Activated T-helper 1 cell treated with anti-CD3 and anti-CD28 coated beads, Interleukin-2, amount 50 U/mL, for 16 hours (primary cell): ENCODE measurements at places on chromosomes 3 and 15.

GRCh38 chr3:141853629-141854168, 22.7 kb upstream of the ATP1B3 start:
- no peak for DNase-seq

- DNase-seq, result no peak
Observed at GRCh38 chr3:40524222-40524567, 565 bp upstream of the ZNF621 start.

- no peak for DNase-seq
Observed at GRCh38 chr15:40243126-40243810, 4.4 kb downstream of the PAK6 start.

DNA sequence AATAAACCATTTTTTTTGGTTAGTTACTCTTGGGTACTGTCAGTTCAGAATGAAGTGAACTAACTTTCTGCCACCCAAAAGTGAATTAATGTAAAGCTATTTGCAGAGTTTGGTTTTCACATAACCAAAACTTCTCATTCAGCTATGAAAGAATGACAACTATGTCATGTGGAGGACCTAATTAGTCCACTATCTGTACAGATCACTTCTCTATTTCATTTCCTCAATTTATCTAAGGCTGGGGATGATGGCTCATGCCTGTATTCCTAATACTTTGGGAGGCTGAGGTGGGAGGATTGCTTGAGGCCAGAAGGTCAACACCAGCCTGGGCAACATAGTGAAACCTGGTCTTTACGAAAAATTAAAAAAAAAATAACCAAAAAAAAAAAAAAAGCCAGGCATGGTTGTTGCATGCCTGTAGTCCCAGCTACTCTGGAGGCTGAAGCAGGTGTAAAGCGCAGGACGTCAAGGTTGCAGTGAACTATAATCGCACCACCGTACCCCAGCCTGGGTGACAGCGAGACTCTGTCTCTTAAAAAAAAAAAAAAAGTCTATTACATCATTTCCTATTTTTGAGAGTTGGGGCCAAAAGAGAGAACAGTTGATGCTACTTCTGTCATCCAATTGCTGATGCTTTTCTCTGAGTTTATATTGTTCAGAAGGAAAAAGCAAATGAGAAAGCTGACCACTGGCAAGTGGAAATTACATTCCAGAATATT, 8.7 kb downstream of the HYPK start:
- no peak for DNase-seq

- no peak for DNase-seq
Observed at GRCh38 chr3:71210257-71211007, 373.1 kb downstream of the FOXP1 start.

DNA sequence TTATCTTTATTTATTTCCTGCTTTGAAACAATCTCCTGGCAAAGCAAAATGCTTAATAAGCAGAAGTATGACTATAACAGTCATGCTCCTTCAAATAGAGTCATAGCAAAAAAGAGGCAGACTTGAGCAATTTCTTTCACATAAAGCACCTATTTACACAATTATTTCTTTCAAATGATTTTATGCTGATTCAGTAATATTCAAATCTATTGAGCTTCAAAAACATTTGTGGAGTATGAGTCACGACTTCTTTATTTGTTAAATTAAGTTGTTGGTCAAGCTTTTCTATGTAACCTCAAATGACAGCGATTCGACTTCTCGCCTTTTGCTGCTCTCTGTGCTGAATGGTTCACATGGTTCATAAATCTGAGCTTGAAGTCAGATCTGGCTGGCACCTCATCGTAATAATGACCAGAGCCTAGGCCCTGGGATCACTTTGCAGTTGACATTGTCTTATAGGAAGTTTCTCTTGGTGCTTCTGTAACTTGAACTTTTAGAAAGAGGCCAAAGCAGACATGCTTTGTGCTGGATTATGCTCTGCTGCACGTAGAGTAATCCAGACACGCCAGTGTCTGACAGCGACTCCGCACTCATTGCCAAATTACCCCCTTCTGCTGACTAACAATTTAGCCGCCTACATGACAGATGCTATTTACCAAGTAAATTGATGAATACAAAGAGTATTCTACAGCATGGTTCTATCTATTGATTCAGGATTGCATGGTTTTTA, 139.0 kb downstream of the MCTP2 start:
- DNase-seq, result no peak

- DNase-seq, result no peak
Observed at GRCh38 chr15:75606026-75606425, 19.5 kb downstream of the SNUPN start.

DNA sequence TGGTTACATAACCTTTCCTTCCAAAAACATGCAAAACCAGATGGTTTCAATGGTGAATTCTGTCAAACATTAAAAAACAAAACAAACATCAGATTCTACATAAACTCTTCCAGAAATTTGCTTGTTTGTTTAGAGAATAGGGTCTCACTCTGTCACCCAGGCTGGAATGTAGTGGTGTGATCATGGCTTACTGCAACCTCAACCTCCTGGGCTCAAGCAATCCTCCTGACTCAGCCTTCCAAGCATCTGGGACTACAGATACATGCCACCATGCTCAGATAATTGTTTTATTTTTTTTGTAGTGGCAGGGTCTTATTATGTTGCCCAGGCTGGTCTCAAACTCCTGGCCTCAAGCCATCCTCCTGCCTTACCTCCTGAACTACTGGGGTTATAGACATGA, 36.1 kb downstream of the FBXL2 start:
- DNase-seq, result no peak

DNA sequence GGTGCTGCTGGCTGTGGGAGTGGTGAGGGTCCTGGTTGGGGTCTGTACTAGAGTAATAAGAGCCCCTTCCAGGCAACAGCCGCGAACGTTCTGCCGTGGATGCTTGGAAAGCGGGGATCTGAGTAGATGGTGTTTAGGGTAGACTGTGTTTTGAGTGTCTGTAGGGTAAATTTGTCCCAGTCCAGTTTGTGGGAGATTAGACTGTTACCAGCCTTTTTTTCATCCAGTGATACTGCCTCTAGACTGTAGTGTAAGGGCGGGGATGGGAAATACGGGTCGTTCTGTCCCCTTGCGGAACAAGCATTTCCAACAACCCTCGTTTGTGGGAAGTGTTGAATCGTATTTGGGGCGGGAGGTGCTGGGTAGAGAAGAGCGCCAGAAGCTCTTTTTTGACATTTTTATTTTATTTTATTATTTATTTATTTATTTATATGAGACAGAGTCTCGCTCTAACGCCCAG, 424 bp downstream of the HAUS2 start:
- no peak for DNase-seq

GRCh38 chr3:121651684-121652083, 9.0 kb downstream of the HCLS1 start:
- no peak for DNase-seq

GRCh38 chr3:88219138-88219792, 69.5 kb downstream of the C3orf38 start:
- DNase-seq, result no peak

DNA sequence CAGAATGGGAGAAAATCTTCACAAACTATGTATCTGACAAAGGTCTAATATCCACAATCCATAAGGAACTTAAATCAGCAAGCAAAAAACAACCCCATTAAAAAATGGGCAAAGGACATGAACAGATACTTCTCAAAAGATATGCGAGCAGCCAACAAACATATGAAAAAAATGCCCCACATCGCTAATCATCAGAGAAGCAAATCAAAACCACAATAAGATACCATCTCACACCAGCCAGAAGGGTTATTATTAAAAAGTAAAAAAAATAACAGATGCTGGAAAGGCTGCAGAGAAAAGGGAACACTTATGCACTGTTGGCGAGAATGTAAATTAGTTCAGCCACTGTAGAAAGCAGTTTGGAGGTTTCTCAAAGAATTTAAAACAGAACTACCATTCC, 80.2 kb upstream of the ATP11B start:
- no peak for DNase-seq

DNA sequence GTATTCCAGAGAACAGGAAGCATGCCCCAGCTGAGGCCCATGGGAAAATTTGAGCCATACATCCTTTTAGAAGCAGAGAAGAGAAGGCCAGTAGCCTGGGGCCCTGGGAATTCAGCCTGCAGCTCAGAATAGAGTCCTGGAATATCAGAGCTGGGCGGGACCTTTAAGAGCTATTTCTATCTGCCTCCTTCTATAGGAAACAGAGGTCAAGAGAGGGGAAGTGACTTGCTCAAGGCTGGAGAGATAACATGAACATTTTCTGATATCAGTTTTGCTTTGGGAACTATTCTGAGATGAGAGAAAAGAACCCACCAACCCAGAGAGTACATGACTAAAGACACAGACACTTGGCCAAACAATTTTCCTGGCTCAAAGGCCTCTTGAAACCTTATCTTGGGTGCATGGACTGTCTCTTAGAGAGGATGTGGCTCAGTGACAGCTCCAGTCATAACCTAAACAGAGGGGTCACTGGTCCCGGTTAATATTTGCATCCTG, 26.0 kb downstream of the MASP1 start:
- no peak for DNase-seq

DNA sequence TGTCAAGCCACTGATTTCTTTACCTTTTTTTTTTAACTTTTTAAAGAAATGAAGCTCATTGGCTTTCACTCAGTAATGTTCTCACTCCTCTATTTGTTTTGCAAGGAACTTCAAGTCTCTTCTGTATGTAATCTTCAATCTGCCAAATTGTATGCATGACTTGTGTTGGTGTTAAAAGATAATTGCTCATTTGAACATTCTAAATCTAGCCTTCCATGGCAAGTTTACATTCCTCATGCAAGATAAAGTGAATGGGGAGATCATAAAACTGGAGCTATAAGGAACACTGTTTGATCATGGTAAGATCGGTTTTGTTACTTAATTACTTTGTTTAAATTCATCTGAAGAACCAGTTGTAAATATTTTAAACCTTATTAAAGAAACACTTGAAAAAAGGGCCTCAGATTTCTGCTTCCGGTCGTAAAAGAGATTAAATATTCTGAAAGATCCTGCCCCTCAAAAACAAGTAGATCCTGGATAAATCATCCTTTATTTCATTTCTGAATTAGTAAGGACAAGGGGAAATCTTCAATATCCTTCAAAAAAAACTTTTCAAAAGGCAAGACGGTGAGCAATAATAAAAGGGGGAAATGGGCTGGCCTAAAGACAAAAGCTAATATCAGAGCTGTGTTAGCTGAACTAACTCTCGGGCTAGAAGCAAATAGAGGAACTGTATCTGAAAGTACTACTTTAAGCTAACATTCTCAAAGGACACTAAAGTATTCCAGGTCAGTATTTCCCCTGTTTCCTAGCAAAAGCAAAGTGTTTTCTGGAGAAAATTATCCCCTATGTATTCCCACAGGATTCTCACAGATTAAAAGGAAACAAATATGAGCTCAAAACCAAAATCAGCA, 107.0 kb upstream of the ATP11B start:
- no peak for DNase-seq

DNA sequence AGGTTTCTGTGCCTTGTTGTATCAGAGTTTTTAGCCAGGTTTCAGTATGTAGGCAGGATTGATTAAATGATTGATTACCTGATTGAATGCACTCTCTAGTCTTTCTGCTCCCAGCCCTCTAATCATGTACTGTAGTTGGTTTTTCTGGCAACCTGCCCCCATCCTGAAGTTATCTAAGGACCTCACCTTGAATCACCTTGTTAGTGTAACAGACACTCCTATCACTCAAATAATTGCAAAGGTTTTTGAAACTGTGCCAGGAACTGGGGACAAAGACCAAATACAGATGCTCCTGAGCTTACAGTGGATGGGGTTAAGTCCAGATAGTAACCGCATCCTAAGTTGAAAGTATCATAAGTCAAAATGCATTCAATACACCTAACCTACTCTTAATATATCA, 141.5 kb upstream of the EIF1B start:
- DNase-seq, result no peak

DNA sequence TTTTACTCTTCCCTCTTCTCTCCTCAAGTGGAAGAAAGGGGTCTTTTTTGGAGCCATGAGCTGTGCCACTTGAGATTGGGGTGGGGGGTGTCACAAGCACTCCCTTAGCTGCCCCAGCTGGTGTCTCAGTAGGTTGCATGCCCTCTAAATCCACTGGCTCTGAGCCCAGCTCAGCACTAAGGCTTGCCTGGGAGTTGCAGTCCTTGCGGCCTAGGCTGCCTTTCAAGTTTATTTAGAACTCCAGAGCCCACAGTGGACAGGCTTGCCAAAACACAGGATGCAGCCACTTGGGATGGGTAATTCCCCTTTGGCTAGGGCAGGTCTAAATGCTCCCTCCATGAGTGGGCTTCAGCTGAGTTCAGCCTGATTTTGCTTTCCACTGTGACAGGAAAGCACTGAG, 24.7 kb downstream of the C3orf20 start:
- no peak for DNase-seq

DNA sequence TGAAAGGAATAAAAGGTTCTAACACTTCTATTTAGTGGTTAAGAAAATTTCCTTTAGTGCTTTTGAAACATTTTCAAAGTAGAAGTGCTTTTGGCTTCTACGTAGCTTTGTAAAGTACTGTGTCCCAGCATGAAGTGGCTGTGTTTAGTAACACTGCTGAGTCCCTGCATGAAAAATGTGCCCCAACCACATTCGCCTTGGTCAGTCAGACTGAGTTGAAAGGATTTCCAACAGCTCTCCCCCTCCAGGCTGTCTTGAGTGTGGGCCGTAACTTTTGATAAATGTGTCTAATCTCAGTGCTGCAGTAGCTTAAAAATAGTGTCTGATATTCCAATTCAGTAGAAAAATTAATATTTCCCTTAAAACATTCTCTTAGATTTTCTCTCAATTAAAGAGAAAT, 115.0 kb downstream of the NR1D2 start:
- DNase-seq, result no peak

DNA sequence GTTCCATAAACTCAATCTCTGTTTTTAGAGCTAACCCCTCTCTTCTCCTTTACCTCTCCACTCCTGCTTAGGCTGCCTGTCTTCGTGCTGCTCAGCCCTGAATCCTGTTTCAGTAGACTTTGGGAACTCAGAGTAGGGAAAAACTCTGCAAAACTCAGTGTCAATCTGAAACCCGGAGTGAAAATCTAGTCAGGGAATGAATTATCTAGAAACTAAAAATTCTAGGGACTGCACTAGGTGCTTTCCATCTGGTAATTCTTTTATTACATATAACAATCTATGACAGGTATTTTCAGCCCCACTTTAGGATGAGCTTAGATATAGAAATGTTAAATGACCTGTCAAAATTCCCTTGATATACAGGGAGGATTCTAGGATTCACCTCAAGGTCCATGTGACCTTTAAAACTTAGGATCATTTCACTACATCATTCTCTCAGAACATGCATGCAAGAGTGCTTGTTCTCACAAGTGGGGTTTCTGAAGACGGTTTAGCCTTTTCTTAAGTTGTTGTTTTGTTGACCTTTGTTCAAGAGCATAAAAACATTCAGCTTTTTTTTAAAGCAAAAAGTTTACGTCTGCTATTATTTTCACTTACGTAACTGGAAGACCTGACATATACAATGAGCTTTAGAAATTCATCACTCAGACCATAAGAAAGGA, 108.2 kb upstream of the MBNL1 start:
- DNase-seq, result no peak
